Mesenteric fat pad (tissue), 1 donor: ENCODE measurements at places on chromosomes 7 and 10. TPM values are rescaled to one million over a fixed set of nuclear protein-coding genes. Genes with fewer than 3 reads are reported as not detected.

ZDHHC6 gene
- total RNA-seq, result 26.2 TPM

GRM3 gene
- total RNA-seq, result not detected

GRID2IP gene
- total RNA-seq, result not detected

AGR2 gene
- 0.29 TPM for total RNA-seq

TACC2 gene
- total RNA-seq, result 31.0 TPM

MTG1 gene
- 33.3 TPM for total RNA-seq

HOXA6 gene
- total RNA-seq, result 3.1 TPM

CYP2C9 gene
- 0.51 TPM for total RNA-seq

DNAJB6 gene
- 110 TPM for total RNA-seq

NOS3 gene
- total RNA-seq, result 57.1 TPM

TUBGCP2 gene
- 46.3 TPM for total RNA-seq

TRIM50 gene
- total RNA-seq, result 0.71 TPM

PDE1C gene
- total RNA-seq, result 2.2 TPM

KIAA1549 gene
- 2.4 TPM for total RNA-seq

RINT1 gene
- 17.7 TPM for total RNA-seq

CALHM1 gene
- total RNA-seq, result not detected

SLC13A4 gene
- not detected for total RNA-seq

MRLN gene
- not detected for total RNA-seq

TMEM273 gene
- 17.9 TPM for total RNA-seq

R3HCC1L gene
- 7.2 TPM for total RNA-seq

HGF gene
- total RNA-seq, result 8.2 TPM

COPS6 gene
- total RNA-seq, result 85.2 TPM

AFAP1L2 gene
- 3.9 TPM for total RNA-seq

STN1 gene
- 18.9 TPM for total RNA-seq

PAX2 gene
- total RNA-seq, result not detected

CPA2 gene
- total RNA-seq, result 2.2 TPM

SDK1 gene
- 7.5 TPM for total RNA-seq

TAS2R3 gene
- total RNA-seq, result 0.61 TPM

GIMAP5 gene
- total RNA-seq, result 26.6 TPM

TMEM229A gene
- not detected for total RNA-seq

RSBN1L gene
- total RNA-seq, result 8.9 TPM
